HepG2 (cell line): ENCODE measurements at places on chromosomes 1 and 21. TPM values are rescaled to one million over a fixed set of nuclear protein-coding genes. Genes with fewer than 3 reads are reported as not detected.

Gene MLLT11
- 0.17 and 0.22 TPM in 2 replicates for total RNA-seq

Gene KRTAP10-1
- not detected in 2 replicates for total RNA-seq

Gene LRP8
- total RNA-seq, result 7.7 and 17.4 TPM in 2 replicates

Gene C1QTNF12
- total RNA-seq, result 0.29 and 0.64 TPM in 2 replicates

Gene GJA5
- not detected in 2 replicates for total RNA-seq

Gene PEX14
- 5.9 and 9.9 TPM in 2 replicates for total RNA-seq

Gene KRTAP21-2
- total RNA-seq, result not detected in 2 replicates

Gene SCYL3
- 4.9 and 6.3 TPM in 2 replicates for total RNA-seq

Gene UBL4B
- not detected in 2 replicates for total RNA-seq

Gene FCGR2B
- not detected in 2 replicates for total RNA-seq

DNA sequence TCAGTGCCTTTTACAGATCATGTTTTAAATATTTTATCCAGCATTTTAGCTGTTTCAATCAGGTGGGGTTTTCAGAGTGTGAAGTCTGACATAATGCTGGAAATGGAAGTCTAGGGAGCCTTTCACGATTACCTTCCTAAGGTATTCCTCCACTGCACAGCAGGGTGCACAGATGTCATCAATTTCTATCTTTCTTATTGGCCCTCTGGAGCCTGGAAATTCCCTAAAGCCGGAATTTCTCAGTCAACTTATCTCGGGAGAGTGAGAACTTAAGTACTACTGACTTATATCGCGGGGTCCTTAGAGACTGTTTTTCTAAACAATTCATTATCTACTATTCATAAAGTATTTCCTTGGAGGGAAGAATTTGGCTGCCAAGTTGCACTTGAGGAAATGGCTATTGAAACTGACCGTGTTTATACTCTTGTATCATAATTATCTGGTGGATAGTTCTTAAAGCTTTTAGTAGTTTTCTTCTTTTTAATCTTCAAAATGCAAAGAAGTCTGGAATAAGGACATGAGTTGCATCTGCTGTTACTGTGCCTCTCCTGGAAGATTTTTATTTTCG lies 311.8 kb upstream of the B3GALT2 start:
- no peaks in the 10 kb centered on the region for H3K4me1 ChIP-seq
- no peak overlapping the region for H3K27ac ChIP-seq
- DNase-seq, result no peak
- no peak overlapping the region for H3K4me3 ChIP-seq
- H3K27me3 ChIP-seq, result no peaks in the 10 kb centered on the region

DNA sequence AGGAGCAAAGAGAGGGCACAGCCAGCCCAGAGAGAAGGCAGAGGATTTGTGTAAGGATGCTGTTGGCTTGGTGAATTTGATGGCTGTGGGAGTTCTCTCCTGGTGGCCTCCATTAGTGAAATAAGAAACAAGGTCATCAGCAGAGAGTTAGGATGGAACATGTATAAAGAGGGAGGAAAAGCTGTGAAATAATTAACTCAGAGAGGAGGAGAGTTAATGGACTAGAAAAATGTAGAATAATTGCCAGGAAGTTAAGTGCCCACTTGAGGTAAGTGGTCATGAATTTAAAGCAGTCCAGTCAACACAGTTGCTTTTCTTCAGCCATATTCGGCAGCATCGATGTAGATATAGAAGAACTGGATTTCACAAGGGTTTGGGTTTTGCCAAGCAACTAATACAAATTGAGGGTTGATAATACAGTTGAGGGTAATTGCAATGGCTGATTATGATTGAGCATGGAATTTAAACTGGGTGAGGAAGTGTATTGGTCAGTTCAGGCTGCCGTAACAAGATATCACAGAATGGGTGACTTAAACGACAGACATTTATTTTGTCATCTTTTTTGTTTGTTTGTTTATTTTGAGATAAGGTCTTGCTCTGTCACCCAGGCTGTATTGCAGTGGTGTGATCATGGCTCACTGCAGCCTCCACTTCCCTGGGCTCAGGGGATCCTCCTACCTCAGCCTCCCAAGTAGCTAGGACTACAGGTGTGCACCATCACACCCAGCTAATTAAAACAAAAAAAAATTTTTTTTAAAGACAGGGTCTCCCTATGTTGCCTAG lies 31.7 kb upstream of the KLF17 start:
- no peaks in the 10 kb centered on the region for H3K36me3 ChIP-seq
- peaks cover 11% of the 10 kb centered on the region; the same call in 1 of the 2 replicates for H3K4me1 ChIP-seq
- H3K4me3 ChIP-seq, result no peak overlapping the region
- H3K27ac ChIP-seq, result no peak overlapping the region
- DNase-seq, result no peak

- H3K4me3 ChIP-seq, result no peak overlapping the region
- DNase-seq, result peak; percentile 15
- no peak overlapping the region for H3K27ac ChIP-seq
- H3K27me3 ChIP-seq, result no peaks in the 10 kb centered on the region
- H3K36me3 ChIP-seq, result no peaks in the 10 kb centered on the region
Measured at GRCh38 chr1:190373705-190374336, 103.8 kb downstream of the BRINP3 start.

DNA sequence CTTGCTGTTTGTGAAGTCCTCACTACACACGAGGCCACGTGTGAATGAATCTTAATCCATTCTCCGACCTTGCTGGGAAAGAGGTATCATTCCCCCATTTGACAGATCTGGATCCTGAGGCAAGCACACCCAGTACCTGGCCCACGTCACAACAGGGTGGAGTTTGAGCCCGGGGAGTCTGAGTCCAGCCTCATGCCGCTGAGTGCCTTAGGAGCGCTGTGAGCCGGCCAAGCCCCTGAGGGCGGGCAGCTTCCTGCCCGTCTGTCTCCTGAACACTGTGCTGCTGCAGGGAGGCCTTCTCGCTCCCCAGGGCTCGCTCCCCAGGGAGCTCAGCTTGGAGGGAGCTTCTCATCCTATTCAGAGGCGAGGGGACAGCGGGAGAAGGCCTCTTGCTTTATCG lies 29.7 kb downstream of the SLC45A1 start:
- no peak overlapping the region for H3K27ac ChIP-seq
- DNase-seq, result peak; percentile 35
- H3K4me3 ChIP-seq, result no peak overlapping the region

GRCh38 chr1:237959838-237960237 lies 69.1 kb upstream of the ZP4 start:
- no peaks in the 10 kb centered on the region for H3K4me1 ChIP-seq
- no peak overlapping the region for H3K4me3 ChIP-seq
- no peaks in the 10 kb centered on the region for H3K36me3 ChIP-seq
- DNase-seq, result no peak

GRCh38 chr1:98677288-98677687 lies 15.8 kb downstream of the SNX7 start:
- no peak overlapping the region for H3K4me3 ChIP-seq
- no peak overlapping the region for H3K27ac ChIP-seq
- no peaks in the 10 kb centered on the region for H3K4me1 ChIP-seq
- no peak for DNase-seq
- 0 out of 3 replicates have a peak, but pooled peaks cover 3% of the 10 kb centered on the region for H3K36me3 ChIP-seq

DNA sequence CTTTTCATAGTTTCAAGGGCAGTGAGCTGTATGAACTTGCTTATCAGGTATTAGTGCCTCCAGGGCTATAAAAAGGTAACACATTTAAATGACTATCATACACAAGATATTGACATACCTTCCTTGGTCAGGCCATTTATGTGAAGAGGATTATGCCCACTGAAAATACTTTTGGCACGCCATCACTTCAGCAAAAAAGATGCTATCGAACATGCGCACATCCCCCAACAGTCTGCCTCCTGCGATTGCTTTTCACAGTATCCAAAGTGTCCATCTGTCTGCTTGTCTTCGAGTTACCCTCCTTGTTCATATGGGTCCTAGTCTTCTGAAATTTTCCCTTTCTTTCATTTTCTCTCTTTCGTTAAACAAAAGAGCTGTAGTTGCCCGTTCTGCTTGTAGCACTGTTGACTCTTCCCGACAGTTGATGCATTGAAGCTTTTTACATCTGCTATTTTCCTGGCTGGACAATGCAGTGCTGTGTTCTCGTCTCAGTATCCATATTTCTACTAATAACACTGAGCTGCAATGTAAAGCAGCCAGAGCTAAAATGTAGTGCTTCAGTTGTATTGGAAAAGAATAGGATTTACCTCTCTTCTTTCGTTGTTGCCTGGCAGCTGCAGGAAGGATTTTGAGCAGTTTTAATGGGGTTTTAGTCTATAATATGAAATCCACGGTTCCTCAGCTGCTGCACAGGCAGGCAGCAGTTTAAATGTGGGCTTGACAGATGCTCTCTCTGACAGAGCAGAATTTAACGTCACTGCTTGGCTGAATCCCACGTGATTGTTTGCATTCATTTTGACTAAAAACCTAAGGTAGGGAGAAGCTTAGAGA lies at the start of gene B3GALT2:
TSS of gene B3GALT2 (minus strand) at position 713 of the 831 bp plus-strand sequence. CDS start 5,051 bp downstream, outside the sequence.
- peak; percentile 32 for DNase-seq
- H3K27me3 ChIP-seq, result no peaks in the 10 kb centered on the region
- H3K36me3 ChIP-seq, result no peaks in the 10 kb centered on the region
- no peak within 1 kb of the TSS; the same call in 1 of the 2 replicates for H3K4me3 ChIP-seq
- peak within 1 kb of the TSS; percentile 30 for H3K27ac ChIP-seq

DNA sequence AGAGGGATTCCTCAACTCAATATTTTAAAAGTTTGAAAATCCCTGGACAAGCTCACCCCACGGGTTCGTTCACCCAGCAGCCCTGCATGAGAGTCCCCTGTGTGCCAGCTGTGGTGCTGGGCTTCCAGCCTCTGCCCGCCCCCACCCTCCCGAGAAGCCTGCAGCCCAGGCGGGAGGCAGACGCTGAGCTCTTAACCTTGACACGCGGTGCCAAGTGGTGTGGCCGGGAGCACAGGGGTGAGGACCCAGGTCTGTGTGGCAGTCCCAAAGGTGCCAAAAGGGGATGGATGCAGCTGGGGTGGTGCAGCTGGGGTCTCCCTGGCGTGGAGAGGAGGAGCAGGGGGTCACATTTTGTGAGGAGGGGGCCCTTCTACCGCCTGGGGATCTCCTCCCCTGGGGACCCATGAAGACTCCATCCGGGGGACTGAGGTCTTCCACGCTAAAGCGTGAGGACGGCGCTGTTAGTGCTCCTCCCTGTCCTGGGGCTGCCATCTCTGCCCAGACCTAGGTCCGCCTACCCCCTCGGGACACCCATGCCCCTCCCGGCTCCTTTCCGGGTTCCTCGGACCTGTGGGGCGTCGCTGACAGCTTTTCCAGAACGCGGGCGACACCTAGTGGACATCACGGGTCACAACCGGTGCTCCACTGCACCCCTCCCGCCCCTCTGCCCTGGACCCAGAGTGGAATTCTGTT lies 12.9 kb downstream of the PLA2G2F start:
- no peak overlapping the region for H3K27ac ChIP-seq
- H3K27me3 ChIP-seq, result peaks cover 1% of the 10 kb centered on the region; the same call in 1 of the 2 replicates
- H3K36me3 ChIP-seq, result no peaks in the 10 kb centered on the region
- peak overlapping the region; percentile 54; the same call in 1 of the 2 replicates for H3K4me3 ChIP-seq

DNA sequence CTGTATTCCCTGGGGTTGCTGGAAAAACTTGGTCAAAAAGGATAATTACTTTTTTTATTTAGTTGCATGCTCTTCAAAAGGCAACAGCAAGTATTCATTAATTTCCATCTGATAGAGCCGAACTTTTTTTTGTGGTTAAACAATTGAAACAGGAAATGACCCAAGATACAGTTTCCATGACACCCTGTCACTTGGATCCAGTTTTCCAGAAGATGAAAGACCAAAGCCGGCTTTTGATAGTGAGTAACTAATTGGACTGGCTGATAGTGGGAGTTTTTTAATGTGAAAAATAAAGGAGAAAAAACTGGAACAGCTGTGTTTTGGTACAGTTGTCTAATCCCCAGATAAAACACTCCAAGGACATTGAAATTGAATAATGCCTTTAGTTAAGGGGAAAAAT lies 33.0 kb downstream of the CACHD1 start:
- no peaks in the 10 kb centered on the region; the same call in 1 of the 2 replicates for H3K27me3 ChIP-seq
- H3K27ac ChIP-seq, result no peak overlapping the region
- no peak overlapping the region for H3K4me3 ChIP-seq
- DNase-seq, result no peak
- H3K4me1 ChIP-seq, result no peaks in the 10 kb centered on the region

DNA sequence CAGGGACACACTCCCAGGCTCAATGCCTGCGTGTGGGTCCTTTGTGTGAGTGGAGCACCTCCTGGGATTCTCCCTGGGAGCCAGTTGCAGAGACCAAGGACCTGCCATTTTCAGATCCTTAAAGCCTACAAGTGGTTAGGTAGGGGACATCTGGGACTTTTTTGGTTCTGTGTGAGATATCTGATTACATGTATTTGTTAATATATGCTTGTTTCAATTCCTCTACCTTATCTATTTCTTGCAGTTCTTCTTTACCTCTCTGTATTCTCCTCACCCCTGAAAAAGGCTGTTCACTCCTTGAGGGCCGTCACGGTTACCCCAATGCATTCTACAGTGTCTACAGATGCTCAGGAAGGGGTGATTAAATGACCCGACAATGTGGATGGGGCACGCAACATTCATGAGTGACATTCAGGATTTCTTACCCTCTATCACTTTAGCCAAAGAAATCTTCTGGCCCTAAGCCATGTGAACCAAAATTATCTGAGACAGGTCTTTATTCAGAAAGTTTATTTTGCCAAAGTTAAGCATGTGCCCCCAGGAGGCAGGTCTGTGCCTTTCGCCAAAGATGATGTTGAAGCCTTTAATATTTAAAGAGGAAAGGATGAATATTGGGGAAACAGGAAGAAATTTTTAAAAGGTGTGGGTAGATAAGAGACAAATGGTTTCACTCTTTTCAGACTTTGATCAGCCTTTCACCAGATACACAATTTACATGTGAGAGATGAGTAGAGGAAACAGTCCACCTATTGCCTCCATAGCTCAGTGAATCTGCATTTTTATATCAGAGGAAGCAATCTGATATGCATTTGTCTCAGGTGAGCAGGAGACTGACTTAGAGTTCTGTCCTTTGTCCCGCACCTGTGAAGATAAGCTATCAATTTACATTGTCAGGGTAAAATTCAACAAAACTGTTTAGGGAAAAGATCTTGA lies 44.6 kb upstream of the MPZL1 start:
- no peaks in the 10 kb centered on the region for H3K27me3 ChIP-seq
- H3K4me1 ChIP-seq, result peaks cover 15% of the 10 kb centered on the region
- DNase-seq, result no peak
- H3K4me3 ChIP-seq, result no peak overlapping the region
- no peaks in the 10 kb centered on the region for H3K36me3 ChIP-seq

- no peak overlapping the region for H3K4me3 ChIP-seq
- H3K4me1 ChIP-seq, result peaks cover 17% of the 10 kb centered on the region
- H3K27me3 ChIP-seq, result no peaks in the 10 kb centered on the region
- DNase-seq, result no peak
- H3K27ac ChIP-seq, result no peak overlapping the region
- no peaks in the 10 kb centered on the region for H3K36me3 ChIP-seq
Measured at GRCh38 chr1:64539781-64540218, 69.9 kb downstream of the CACHD1 start.

- no peak overlapping the region for H3K27ac ChIP-seq
- no peaks in the 10 kb centered on the region for H3K36me3 ChIP-seq
- no peak for DNase-seq
- H3K4me3 ChIP-seq, result no peak overlapping the region
- H3K4me1 ChIP-seq, result peaks cover 8% of the 10 kb centered on the region
- H3K27me3 ChIP-seq, result peaks cover 5% of the 10 kb centered on the region; the same call in 1 of the 2 replicates
Measured at GRCh38 chr1:89767618-89768017, 53.2 kb upstream of the LRRC8D start.

- peaks cover 8% of the 10 kb centered on the region for H3K4me1 ChIP-seq
- H3K27me3 ChIP-seq, result no peaks in the 10 kb centered on the region; the same call in 1 of the 2 replicates
- no peaks in the 10 kb centered on the region for H3K36me3 ChIP-seq
- DNase-seq, result no peak
- no peak overlapping the region for H3K4me3 ChIP-seq
Measured at GRCh38 chr1:203296460-203297073, 8.8 kb upstream of the BTG2 start.
